Inflammatory macrophage treated with lipopolysaccharide for 1 hour (primary cell): ENCODE measurements at places on chromosomes 7 and 10.
A peak's percentile ranks its signal among the peaks of the same experiment; 100 is the strongest.

DNA sequence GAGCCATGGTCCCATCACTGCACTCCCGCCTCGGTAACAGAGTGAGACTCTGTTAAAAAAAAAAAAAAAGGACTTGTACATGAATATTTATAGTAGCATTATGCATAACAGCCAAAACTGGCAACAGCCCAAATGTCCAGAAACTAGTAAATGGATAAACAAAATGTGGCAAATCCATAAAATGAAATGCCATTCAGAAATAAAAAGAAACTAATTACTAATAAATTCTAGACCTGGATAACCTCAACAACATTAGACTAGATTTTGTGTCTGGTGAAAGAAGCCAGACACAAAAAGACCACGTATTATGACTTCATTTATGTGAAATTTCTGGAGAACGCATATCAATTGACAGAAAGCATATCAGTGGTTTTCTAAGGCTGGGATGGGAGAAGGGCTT is 74.5 kb downstream of the HPSE2 start:
- DNase-seq, result no peak

- no peak for DNase-seq
Measured at GRCh38 chr7:30859940-30860496, 51.6 kb upstream of the AQP1 start.

DNA sequence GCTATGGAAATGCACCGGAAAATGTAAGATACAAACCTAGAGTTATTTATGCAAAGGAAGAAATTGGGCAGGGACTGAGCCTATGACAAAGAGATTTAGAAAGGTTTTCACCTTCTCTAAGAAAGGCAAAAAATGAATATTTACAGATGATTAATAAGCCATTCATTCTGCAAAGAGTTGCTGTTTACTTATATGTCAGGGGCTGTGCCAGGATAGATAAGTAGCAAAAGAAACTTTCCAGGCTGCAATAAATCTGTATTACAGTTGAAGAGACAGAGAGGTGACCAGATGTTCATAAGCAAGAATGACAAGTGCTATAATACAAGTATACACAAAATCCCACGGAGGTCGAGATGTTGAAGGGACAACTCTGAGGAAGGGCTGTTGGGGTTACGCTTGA is 299.6 kb downstream of the CALN1 start:
- no peak for DNase-seq

GRCh38 chr7:43302773-43303460 is 190.5 kb downstream of the HECW1 start:
- DNase-seq, result no peak

GRCh38 chr10:62056219-62056618 is 154.7 kb downstream of the ARID5B start:
- no peak for DNase-seq

GRCh38 chr7:47540387-47541350 is 41.2 kb downstream of the TNS3 start:
- DNase-seq, result peak; percentile 45

- DNase-seq, result no peak
Measured at GRCh38 chr10:96721207-96721572, 876 bp upstream of the PIK3AP1 start.

DNA sequence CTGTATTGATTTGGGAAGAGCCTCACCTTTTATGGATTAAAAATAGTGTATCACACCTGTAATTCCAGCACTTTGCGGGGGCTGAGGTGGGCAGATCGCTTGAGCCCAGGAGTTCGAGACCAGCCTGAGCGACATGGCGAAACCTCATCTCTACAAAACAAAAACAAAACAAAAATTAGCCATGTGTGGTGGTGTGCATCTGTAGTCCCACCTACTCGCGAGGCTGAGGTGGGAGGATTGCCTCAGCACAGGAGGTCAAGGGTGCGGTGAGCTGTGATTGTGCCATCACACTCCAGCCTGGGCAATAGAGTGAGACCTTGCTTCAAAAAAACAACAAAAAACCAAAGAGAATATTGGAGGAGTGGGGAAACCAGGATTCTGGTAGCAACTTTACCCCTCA is 79.6 kb downstream of the LRMDA start:
- no peak for DNase-seq

DNA sequence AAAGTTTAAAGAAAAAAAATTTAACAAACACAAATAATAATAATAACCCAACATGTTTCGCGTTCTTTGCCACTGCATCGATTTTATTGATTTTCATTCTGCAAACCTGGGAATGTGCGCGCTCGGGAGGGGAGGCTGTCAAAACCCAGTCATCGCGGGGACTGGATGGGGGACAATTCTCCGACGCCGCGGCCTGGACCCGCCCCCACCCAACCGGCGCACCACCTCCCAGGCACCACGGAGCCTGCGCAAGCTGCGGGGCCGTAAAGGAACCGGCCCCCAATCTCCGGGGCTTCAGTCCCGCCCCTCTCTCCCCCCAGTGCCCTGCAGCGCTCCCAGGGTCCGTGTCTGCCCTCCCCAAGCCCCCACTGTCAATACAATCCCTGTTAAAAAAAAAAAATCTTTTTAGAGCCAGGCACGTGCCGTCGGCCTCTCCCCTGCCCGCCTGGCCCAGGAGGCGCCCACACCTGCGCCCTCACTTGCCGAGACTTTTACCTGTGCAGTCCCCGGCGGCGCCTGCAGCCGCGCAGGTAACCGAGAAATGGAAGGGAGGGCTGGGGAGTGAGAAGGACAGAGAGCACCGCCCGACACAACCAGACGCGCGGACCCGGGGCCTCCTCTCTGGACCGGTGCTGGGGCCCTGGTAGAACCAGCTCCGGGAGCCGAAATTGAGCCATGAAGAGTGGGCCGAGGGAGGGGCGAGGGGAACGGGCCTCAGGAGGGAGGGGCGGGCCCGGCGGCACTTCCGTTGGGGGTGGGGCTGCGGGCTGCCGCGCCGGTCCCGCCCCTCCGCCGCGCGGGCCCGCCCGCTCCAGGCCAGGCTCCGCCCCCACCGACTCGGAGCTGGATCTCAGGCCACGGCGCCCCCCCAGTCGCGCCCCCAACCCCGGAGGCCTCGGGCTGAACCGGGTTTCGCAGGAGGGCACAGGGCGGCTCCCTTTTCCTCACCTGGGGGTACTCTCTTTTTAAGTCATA is 7.6 kb upstream of the ZNF503 start:
- no peak for DNase-seq

DNA sequence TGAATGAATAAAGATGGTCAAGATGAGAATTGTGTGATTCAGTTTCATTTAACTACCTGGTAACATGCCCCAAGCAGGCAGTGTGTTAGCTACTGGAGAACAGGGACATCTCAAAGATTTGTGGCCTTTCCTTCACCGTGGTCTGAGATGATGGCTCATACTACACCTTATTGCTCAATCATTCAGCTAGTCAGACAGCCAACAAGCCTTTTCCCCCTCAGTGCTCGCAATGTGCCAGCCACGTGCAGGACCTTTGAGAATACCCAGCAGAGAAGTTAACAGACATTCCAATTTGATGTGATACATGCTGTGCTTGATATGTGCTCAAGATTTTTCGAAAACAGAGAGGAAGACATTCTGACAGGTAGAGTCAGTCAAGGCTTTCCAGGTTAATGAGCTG is 562.8 kb downstream of the SUGCT start:
- DNase-seq, result no peak

DNA sequence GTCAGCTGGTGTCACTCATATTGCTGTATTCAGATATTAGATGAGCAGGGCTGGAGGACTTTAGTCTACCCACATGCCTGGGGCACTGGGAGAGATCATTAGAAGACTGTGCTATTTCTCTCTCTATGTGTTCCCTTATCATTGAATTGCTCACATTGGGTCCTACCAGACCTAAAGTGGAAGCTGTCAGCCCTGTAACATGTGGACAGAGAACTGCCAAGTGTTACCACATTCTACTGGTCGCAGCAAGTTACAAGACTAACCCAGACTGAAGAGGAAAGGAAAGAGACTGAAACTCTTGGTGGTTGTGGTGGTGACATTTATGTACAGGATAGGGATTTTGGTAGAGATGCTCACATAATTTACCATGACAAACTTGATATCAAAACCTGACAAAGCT is 627.1 kb upstream of the FZD8 start:
- no peak for DNase-seq

DNA sequence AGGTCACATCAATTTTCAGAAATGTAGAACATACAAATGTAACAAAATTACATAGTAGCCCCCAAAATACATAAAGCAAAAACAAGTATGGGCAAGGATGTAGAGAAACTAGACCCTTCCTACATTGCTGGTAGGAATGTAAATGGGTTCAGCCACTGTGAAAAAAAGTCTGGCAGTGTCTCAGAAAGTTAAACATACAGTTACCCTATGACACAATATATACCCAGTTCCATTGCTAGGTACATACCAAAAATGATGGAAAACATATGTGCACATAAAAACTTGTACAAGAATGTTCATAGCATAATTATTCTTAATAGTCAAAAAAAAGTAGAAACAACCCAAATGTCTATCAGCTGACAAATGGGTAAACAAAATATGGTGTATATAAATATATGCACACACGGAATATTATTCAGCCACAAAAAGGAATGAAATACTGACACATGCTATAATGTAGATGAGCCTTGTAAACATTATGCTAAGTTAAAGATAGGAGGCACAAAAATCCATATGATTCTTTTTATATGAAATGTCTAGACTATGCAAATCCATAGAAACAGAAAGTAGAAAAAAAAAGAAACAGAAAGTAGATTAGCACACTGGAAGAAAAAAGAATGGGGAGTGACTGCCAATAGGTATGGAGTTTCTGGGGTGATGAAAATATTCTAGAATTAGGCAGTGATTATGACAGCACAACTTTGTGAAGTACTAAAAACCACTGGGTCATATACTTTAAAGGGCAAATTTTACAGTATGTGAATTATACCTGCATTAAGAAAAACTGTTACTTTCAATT is 13.5 kb downstream of the HERPUD2 start:
- DNase-seq, result peak; percentile 39

- DNase-seq, result no peak
Measured at GRCh38 chr10:78721231-78721630, 347.5 kb upstream of the ZMIZ1 start.

- DNase-seq, result no peak
Measured at GRCh38 chr10:5609952-5610616, 56.3 kb downstream of the ASB13 start.

GRCh38 chr7:12066004-12066403 is 145.1 kb upstream of the TMEM106B start:
- no peak for DNase-seq

- no peak for DNase-seq
Measured at GRCh38 chr7:28700790-28701203, 257.3 kb downstream of the TRIL start.

- no peak for DNase-seq
Measured at GRCh38 chr7:107213193-107213788, 44.5 kb downstream of the HBP1 start.

GRCh38 chr7:100878013-100878412 is 3.1 kb downstream of the SRRT start:
- no peak for DNase-seq

DNA sequence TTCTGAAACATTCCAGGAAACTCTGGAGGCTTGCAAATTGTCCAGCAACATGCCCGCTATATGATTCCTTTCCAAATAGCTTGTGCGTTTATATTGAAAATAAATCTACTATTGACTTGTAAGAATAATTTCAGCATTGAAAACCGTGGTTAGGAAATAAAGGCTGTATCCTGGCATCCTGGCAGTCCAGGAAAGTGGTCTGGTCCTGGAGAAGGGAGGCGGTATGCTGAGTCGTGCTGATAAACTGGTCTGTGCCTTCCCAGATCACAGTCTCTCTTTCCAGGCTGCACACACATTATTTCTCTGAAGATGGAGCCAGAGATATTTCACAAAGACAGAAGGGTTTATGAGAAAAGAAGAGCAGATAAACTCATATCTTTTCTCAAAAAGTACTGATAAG is 350.1 kb upstream of the COBL start:
- DNase-seq, result no peak

DNA sequence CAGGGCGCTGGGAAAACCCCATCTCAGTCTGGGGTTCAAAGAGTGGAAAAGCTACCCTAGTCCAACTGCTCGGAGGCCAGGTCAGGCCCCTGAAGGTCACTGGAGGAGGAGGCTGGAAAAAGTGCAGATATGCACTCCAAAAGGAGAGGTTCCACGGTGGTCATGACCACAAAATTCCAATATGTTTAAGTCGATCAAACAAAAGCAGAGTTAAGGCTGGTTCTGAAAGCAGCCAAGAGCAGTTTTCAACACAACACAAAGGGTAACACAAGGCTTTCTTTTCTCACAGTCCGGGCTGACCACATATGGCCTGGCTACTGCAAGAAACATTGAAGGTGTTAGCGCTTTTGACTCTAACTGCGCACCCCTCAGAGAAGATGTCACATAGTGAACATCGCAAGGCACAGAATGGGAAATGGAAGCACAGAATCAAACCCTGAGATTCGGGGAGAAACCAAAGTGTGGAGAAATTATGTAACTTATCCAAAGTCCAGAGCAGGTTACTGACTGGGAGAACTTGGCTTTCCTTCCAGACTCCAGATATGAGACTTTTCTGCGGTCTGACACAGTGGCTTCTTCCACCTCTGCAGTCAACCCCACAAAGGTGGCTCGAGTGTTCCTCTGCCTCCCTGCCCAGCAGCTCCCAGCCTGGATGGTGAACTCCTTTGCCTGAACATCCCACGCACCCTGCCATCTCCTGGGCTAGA is 1.3 kb upstream of the GRB10 start:
- no peak for DNase-seq

GRCh38 chr7:68671046-68671445 is 927.2 kb upstream of the AUTS2 start:
- no peak for DNase-seq

- no peak for DNase-seq
Measured at GRCh38 chr10:108989976-108990375, 933.3 kb downstream of the XPNPEP1 start.

DNA sequence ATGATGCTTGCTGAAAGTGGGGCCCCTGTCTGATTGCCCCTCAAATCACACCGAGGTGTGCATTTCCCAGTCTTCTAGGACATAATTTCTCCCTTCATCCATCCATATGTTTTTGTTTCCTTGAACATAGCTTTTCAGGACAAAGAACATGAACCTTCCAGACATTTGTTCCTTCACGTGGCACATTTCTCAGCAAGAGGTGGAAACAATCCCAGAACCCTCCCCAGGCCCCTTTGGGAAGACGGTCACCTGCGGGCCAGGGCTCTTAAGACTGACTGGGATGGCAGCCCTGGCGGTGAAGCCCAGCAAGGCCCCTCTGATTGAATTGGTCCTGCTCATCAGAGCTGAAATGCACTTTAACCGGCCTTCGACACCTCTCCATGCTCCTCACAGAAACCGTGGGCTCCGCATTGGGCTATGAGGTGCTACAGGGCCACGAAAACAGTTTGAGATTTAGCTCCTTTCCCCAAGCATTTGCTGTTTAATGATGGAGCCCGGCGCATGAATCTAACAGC is 522.5 kb upstream of the DPP6 start:
- no peak for DNase-seq

GRCh38 chr7:108480311-108480710 is 24.1 kb upstream of the NRCAM start:
- no peak for DNase-seq
